ENCODE measurements at places on chromosomes 11 and 22.

GRCh38 chr11:79422866-79423265 lies 18.0 kb downstream of the TENM4 start:
- DNase-seq: no peak

DNA sequence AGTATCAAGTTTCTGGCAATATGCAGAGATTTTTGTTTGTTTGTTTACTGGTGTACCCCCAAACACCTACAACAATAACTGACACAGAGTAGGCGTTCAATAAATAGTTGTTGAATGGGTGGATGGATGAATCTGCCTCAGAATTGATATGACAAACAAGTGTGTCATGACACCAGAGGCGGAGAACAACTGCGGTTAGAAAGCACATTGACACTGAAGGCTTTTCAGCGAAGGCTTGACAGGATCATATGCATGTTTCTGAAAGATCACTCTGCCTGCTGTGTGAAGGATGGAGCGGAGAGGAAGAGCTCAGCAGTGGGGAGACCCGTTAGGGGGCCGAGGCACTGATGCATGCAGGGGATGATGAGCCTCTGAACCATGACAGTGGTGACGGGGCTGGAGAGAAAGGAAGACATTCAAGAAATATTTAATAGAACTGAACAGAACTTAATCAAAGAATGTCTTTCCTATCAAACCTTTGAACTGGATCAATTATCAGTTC lies 108.5 kb upstream of the USP47 start:
- no peak for DNase-seq

DNA sequence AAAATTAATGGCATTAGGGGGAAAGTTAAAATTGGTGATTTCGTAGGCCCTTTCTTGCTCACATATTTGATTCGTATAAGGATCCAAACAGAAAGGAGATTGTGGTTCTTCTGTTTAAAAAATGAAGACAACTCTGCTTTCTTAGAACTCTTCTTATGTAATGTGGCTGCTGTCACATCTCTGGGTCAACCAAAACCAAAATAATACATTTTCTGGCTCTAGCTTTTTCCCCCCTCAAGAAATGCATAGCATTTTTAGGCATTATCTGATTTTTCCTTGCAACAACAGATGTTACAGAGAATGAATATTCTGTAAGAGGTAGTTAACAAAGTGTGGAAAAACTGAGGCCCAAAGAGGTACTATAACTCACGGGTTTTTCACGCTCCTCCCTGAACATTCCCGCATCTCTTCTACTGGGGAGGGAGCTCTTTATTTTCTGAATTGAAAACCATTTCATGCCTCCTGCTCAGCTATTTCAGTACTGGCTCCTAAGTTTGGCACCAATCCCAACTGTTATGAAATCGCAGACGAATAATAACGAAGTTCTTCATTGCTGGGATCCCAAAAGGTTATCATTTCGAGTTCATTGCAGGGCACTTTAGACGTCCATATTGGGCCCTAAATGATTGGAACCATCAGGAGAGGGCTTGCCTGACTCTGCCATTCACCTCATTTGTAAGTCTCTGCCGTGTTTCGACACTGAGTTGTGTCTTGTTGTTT lies 17.1 kb downstream of the GRAP2 start:
- no peak for DNase-seq

DNA sequence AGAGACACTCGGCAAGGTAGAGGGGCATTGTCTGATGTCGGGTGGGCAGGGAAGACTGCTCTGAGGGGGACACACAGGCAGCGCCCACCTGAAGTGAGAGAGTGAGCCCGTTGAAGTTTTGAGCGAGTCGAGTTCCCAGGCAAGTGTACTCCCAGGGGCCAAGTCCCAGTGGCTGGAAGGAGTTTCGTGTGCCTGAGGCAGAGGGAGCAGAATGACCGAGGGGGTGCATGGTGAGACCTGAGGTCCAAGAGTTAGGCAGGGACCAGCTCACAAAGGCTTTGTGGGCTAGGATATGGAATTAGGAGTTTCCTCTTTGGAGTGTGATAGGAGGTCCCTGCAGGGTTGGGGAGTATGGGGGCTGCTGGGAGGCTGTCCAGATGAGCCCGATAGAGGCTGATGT lies 6.2 kb downstream of the SCN2B start:
- DNase-seq: no peak

DNA sequence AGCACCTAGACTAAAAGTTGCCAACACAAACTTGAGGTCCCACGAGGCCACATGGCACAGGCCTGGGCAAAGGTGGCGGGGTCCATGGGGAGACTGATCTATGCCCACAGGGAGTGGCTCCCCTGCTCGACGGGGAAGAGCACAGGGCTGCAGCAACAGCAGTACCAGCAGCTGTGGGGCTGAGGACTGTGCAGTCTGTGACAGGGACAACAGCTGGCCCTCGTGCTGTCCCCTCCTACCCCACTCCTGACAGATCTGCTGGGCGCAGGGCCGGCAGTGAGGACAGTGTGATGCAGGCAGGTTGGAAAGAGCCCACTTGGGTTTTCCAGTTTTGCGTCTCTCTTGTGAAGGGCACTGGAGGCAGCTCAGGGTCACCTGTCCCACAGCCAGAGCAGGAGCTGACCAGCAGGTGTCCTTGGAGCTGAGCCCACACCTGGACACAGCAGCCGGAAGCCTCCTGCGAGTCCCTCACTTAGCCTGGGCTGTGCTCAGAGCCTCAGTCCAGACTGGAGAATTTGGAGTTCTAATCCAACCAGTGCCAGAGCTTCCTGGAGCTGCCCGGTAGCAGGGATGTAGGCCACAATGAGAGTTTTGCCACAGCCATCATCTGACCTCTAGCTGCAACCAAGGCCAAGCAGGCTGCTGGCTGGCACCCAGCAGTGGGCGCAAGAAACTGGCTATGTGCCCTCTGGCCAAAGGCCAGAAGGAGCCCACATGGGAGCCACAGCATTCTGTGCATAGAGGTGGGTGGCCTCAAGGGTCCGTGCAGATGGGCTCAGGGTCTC lies 3.6 kb upstream of the GAS2L1 start:
- no peak for DNase-seq

Measured in sigmoid colon (tissue), 7 donors.